Ecto neural progenitor cell (in vitro differentiated cells): ENCODE measurements at places on chromosomes 2 and 18.

GRCh38 chr2:148967578-148967977 lies 70.9 kb upstream of the LYPD6B start:
- no peak for DNase-seq

DNA sequence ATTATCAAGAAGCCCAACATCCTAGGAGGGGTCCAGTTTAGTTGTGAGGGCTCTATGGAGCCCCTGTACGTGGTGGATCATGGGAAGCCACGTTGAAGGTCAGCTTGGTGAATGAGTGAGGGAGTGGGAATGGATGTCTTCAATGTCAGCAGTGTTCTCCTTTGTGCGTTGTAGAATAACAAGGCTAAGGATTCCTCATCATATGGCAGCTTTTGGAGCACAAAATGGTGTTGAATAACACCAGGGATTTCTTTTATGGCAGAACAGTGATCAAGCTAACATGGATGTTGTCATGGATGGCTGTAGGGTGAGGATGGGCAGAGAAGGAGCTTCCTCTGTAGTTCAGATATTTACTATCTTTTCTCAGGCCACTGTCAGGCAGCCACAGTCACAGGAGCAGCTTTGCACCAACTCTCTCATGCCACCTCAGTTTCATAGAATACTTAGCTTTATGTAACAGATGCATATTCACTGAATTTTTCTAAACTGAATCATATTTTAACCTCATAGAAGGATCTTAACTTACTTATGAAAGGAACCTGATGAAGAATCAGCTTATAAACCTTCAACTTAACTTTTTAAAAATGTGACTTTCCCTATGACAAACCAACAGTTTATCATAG lies 284.5 kb upstream of the EPAS1 start:
- DNase-seq = no peak

- no peak for DNase-seq
These were observed 219.3 kb upstream of the OSR1 start for GRCh38 chr2:19577723-19578122.

GRCh38 chr2:64426183-64426952 lies 27.6 kb upstream of the LGALSL start:
- DNase-seq = no peak

- no peak for DNase-seq
These were observed 367.8 kb upstream of the ID2 start for GRCh38 chr2:8314063-8314462.

DNA sequence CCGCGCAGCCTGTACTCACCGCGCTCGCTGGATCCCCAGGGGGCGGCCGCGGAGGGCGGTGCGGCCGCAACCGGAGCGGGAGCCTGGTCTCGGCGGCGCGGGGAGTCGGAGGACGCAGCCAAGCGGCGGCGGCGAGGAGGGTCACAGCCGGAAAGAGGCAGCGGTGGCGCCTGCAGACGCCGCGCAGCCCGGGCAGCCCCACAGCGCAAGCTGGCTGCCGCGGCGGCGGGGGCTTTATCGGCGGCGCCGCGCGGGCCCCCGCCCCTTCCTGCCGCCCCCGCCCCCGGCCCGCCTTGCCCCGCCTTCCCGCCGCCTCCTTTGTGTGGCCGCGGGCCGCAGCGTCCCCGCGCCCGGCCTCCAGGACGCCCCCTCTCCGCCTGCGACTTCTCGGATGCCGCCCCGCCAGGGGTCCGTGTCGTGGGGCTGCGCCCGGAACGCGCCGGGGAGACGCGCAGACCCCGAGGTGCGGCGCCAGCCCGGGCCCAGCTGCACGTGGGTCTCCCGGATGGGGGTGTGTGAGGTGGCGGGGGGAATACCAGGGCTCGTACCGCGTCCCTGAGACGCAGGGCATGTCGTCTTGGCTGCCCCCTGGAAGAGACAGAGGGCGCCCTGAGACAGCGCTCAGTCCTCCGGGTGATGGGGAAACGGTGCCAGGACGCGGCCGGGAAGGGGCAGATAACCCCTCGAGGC lies at the start of gene SERPINE2:
SERPINE2 (minus strand) TSS at position 207 of the 690 bp plus-strand sequence. CDS start 37,386 bp downstream, outside the sequence.
- peak; percentile 85 for DNase-seq

GRCh38 chr2:65345631-65346030 lies 86.8 kb downstream of the SPRED2 start:
- DNase-seq = no peak

- DNase-seq = no peak
These were observed 131.0 kb downstream of the DPP4 start for GRCh38 chr2:161943011-161943410.

GRCh38 chr2:118850901-118851415 lies 3.5 kb upstream of the EN1 start:
- DNase-seq = peak; percentile 39

GRCh38 chr18:32093102-32093511 lies 1.4 kb downstream of the RNF138 start:
- peak; percentile 80 for DNase-seq

GRCh38 chr18:75406491-75407445 lies 20.7 kb downstream of the SMIM21 start:
- no peak for DNase-seq

DNA sequence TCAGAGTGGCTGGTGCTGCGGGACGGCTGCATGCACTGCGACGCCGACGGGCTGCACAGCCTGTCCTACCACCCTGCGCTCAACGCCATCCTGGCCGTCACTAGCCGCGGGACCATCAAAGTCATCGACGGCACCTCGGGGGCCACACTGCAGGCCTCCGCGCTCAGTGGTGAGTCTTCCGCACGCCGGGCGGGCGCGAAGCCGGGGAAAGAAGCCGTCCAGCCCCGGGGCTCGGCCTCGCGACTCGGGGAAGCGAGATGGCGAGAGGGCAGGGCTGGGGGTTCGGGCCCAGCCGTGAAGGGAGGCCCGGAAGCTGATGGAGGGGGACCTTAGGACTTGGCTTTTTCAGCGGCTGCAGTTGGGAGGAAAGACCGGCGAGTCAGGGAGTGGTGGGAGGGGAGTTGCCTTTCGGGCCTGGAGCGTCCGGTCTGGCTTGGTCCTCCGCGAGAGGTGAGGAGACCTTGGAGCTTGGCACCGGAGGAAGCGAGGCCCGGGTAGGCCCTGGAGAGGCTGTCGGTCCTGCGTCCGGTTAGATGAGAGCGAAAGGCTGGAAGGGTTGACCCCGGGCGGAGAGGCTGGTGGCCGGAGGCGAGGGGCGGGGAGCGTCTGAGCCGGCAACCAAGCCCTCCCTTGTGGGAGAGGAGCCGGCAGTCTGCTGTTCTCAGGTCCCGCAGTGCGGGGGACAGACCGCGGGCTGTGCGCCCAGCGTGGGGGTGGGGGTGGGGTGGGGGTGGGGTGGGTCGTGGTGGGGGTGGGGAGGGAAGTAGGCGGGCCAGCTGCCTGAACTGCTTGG lies 691 bp downstream of the BIRC6 start:
- DNase-seq = peak; percentile 74
